Activated CD4-positive, alpha-beta memory T cell treated with anti-CD3 and anti-CD28 coated beads for 36 hours (primary cell): ENCODE measurements at places on chromosomes 4 and X. TPM values are rescaled to one million over a fixed set of nuclear protein-coding genes. Genes with fewer than 3 reads are reported as not detected.

The HS6ST2 gene
- 0.75 TPM for total RNA-seq

The AGTR2 gene
- not detected for total RNA-seq

The CSTF2 gene
- 41.3 TPM for total RNA-seq

The NOP14 gene
- total RNA-seq, result 73.4 TPM

The GABRB1 gene
- total RNA-seq, result not detected

The FAM184B gene
- not detected for total RNA-seq

The HMGN5 gene
- 5.4 TPM for total RNA-seq

The ENOX2 gene
- 13.3 TPM for total RNA-seq

The PNMA5 gene
- total RNA-seq, result not detected

The NEUROG2 gene
- total RNA-seq, result not detected

The MSL3 gene
- 45.3 TPM for total RNA-seq

The CXorf65 gene
- 12.6 TPM for total RNA-seq

The ZFYVE28 gene
- total RNA-seq, result 20.0 TPM

The BEX4 gene
- total RNA-seq, result 11.5 TPM

The DUSP21 gene
- not detected for total RNA-seq

The USP26 gene
- total RNA-seq, result not detected

The NDST3 gene
- total RNA-seq, result not detected

The ADAD1 gene
- total RNA-seq, result not detected

The SSX4B gene
- not detected for total RNA-seq

The CT47B1 gene
- not detected for total RNA-seq

The NAA11 gene
- total RNA-seq, result not detected

The YY2 gene
- 0.78 TPM for total RNA-seq

The MAGIX gene
- 0.87 TPM for total RNA-seq

The SHROOM4 gene
- total RNA-seq, result not detected

The NUDT11 gene
- total RNA-seq, result 2.8 TPM

The ZNF157 gene
- total RNA-seq, result 0.53 TPM

The CT45A3 gene
- total RNA-seq, result not detected

The EDA2R gene
- 1.1 TPM for total RNA-seq

The SPANXA1 gene
- not detected for total RNA-seq

The SRPK3 gene
- total RNA-seq, result not detected

The SH3BGRL gene
- total RNA-seq, result 39.1 TPM

The DUSP9 gene
- total RNA-seq, result 0.26 TPM

The NSDHL gene
- 20.2 TPM for total RNA-seq

The MND1 gene
- 32.0 TPM for total RNA-seq

The MAGEB17 gene
- not detected for total RNA-seq

The BMP3 gene
- total RNA-seq, result not detected

The IGBP1 gene
- 50.8 TPM for total RNA-seq

The TBC1D8B gene
- 1.4 TPM for total RNA-seq

The TMEM150C gene
- not detected for total RNA-seq

The RBM41 gene
- 9.5 TPM for total RNA-seq

The CT83 gene
- total RNA-seq, result not detected
